ENCODE measurements at places on chromosomes 7 and 10.

DNA sequence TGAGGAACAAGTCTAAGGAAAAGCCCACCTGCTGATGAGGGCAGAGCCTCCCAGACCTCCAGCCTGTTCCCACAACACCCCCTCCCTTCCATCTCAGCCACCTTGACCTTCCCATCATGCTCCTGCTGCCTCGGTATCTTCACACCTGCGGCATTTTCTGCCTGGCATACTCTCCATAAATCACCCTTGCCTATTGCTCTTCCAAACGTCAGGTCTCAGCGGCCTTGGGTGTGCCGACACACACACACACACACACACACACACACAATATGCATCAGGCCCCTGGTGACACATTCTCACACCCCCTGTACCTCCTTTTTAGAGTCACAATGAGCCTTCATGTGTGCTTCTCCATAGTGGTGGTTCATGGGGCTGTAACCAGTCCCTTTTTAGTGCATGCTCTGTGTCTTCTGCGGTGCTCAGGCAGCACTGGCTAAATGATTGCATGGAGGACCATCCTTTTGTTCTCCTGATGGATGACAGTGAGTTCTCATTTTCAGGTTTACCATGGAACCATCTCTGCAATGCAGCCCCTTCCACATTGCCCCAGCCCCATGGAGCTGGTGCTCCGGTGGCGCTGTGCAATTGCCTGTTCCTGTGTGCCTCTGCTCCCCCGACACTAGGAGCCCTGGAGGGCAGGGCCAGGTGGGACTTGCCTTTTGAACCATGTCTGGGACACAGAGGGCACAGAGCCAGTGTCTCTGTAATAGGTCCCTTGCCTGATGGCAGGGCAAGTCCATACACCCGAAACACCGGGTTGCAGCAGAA, 4.5 kb downstream of the ADIRF start:
- no peak for DNase-seq

DNA sequence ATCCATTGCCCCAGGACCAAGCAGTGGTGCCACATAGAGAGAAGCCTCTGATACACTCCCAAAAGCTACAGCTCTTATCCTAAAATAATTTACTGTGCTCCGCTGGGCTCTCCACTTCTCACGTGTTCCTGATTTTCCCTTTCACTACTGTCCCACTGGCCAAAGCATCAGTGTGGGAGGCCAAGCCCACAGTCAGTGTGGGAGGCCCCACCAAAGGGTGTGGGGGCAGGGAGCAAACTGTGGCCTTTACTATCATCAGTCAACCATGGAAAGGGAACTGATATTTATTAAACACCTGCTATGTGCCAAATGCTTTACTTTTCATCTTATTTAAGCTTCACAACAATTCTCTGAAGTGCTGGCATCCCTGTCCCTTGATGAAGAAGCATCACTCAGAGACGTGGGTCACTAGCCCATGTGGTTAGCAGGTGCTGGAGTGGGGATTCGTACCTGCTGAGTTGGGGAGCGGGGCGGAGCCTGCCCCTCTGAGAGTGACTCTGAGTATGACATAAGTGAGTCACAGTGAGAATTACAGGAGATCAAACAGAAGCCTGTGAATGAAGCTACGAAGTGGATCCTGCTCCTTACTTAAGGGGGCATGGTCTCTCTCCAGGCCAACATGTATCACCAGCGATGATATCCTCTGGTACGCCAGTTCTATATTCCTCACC, 50.4 kb downstream of the PYROXD2 start:
- DNase-seq = no peak

- no peak for DNase-seq
Observed at GRCh38 chr10:114542373-114542772, 115.7 kb downstream of the ABLIM1 start.

DNA sequence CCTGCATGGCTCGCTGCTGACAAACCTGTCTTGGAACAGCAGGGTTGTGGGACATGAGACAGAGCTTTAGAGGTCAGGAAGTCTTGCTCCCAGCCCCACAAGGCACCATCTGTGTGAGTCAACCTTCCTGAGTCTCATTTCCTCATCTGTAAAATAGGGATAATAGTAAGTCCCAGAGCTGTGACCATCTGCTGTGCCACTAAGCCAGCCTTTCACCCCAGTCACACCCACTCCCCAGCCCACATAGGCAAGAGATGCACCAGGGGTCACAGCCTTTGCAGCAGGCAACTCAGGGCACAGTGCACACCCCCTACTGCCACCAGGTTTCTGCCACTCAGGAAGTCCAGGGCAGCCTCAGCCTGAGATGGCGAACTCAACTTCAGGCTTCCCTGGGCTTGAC, 29.4 kb upstream of the CDH23 start:
- no peak for DNase-seq

DNA sequence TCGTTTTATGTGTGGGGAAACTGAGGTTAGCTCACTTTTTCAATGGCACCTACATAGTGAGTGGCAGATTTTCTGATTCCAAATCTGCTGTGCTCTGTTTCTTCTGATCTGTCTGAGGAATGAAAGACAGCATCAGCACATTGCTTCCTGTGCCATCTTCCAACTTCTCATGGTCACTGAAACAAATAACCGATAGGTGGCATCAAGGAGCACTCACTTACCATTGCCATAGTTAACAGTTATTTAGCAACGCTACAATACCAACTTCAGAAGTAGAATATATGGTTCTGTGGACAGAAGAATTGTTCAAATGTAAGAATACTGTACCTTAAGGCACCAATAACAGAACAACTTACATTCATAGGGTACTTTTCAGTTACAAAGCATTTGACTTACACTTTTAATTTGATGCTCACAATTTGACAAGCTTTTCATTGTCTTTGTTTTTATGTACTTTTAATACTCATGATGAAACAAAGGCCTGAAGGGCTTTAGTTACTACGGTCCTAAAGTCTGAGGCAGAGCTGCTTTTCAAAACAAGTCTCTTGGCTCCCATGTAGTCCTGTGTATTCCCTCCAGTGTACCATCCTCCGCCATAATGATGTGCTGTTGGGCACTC, 228.9 kb upstream of the TCF7L2 start:
- no peak for DNase-seq

- no peak for DNase-seq
Observed at GRCh38 chr10:22319980-22320558, 830 bp upstream of the BMI1 start.

DNA sequence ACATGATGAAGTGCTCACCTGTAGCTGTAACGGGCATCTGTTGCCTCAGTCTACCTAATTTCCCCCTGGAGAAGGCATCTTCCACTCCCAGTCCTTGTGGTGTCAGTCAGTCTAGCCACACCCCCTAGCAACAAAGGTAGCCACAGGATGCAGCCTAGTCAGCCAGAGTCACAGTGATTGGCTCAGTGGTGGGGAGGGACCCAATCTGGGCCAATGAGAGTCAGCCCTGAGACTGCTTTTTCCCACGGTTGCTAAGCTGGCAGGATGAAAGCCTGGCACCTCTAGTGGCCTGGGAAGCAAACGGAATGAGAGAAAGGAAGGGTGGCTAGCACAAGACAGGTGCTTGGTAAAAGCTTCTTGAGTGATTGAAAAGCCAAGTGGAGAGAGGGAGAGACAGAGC, 118.6 kb downstream of the SH3PXD2A start:
- DNase-seq = no peak

DNA sequence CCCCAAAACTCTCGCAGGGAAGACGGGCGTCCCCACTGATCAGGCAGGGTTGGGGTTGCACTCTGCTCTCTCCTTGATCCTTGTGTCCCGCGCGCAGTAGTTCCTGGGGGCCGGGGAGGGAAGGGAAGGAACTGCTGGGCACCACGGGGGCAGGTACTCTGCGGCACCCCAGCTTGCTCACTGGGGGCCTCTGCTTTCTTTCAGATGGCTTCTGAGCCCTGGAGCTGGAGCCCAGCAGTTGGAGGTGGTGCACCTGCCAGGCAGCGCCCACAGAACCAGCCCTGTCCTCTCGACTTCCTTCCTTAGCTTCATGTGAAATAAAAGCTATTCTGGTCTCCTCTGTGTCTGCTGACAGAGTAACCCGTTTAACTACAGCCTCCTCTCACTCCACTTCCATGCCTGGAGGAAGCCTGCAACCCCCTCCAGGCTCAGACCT, 12.2 kb downstream of the PLAC9 start:
- DNase-seq = peak; percentile 20

DNA sequence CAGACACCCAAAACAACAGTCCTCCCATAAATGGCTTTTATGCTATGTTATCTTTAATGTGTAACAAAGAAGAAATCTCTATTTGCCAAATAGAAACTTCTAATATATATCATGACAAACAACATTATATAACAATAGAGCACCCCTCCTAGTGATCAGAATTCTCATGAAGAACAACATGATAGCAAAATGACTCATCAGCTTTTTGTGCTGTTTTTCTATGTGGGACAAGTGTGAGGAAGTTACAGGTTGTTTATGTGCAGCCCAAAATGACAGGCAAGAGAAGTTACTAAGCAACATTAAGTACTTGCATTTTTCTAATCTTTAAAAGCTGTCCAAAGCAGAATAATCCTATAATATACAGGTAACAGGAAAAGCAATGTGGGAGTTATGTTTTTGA, 7.7 kb downstream of the DGKB start:
- DNase-seq = no peak

GRCh38 chr7:82029236-82029913, 259.5 kb upstream of the HGF start:
- no peak for DNase-seq

DNA sequence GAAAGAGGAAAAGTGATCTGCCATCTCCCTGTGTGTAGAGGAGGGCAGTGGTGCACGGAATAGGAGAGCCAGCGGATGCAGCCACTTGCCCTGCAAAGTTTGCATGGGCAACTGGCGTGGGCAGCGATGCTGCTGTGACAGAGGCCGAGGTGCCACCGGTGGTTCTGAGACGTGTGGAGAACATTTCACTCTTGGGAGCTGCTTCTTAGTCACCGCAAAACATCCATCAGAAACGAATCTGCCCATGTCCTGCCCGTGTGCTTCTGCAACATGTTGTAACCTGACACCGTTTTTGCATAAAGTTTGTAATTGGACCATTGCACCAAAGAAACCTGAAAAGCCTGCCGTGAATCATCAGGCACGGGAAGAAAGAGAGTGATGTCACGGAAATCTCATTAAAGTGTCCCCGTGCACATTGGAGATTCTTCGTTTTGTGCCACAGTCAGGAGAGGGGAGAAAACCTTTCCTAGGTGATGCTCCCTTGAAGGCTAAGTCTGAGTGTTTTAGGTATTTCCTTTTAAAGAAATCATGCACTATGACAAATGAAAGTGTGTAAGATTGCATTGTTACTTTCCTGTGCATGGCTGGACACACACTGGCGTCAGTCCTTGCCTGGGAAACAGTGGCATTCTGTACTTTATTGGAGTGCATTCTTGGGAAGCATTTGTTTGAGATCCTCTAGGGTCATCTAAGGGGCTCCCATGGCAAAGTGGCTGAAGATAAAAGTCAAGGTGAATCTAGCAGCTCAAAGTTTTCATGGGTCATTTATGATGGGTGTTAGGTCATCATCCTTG, 302.6 kb downstream of the KLF6 start:
- no peak for DNase-seq

DNA sequence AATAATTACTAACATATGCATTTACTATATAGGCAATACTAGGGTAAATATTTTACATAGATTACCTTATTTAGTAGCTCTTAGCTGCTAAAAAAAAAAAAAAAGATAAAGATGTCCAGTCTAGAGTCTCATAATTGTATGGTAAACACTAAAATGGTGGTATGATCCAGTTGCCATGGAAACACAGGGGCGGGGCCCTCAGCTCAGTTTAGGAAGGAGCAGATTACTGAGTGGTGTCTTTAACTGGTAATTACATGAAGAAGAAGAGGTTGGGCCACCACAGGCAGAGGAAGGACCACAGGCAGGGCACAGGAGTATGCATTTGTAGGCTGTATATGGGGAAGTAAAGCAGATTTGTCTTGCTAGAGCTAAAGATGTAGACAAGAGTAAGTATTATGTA, 43.7 kb downstream of the ITGB8 start:
- no peak for DNase-seq

GRCh38 chr7:127715901-127716300, 63.9 kb downstream of the SND1 start:
- no peak for DNase-seq

GRCh38 chr10:44397476-44398225, 12.8 kb upstream of the CXCL12 start:
- DNase-seq = no peak

- no peak for DNase-seq
Observed at GRCh38 chr7:32051128-32051527, 19.1 kb downstream of the PDE1C start.

DNA sequence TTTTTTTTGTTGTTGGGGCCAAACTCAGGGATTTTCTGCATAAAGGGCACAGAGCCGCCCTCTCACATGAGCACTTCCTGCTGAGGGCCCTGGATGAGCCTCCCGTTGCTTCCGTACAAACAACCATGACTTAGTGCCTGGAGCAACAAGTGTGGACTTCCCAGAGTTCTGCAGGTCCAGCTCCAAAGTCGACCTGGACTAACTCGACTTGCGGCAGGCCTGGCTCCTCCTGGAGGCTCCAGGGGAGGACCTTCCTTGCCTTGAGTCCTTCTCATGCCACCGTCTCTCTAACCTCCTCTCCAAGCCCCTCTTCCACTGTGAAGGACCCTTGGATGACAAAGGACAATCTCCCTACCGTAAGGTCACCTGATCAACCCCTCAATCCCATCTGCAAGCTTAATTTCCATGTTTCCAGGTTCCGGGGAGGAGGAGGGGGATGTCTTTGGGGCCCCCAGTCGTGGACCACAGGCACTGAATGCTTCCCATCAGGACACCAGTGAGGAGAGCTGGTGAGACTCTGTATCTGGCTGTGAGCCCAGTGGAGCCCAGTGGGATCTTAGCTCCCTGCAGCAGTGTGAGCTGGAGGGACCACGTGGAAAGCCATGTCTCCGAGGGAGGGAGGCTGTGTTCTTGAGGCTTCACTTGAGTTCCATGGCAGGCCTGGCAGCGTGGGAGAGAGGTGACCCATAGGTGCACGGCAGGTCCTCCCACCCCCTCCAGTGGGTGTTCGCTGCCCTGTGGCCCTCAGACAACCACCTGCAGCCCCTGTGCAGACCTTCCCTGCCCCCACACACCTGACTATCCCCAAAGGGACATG, 199.5 kb upstream of the PPP2R2D start:
- no peak for DNase-seq

GRCh38 chr10:14926061-14926470, 27.8 kb downstream of the DCLRE1C start:
- DNase-seq = no peak
